ENCODE measurements at places on chromosomes 2 and 18.

DNA sequence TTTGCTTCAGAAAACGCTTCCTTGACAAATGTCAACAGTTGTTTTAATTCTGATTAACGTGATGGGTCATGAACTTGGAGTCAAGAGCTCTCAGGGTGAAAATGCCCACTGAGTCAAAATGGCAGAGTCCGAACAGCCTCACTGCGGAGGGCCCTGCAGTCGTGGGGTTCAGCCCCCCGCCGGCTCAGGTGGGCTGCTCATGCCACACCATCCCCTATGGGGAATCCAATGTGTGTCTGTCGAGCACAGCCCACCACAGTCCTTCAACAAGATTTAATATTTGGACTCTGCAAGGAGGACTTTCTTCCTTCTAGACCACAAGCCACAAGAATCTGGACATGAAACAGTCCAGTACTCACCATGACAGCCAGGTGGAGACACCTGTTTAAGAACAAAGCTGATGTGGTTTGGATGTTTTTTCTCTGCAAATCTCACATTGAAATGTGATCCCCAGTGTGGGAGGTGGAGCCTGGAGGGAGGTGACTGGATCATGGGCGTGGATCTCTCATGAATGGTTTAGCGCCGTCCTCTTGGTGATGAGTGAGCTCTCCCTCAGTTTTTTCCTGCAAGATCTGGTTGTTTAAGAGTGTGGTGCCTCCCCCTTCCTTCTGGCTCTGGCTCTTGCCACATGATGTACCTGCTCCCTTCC lies 201.0 kb downstream of the NDUFA10 start:
- DNase-seq: peak; percentile 18

GRCh38 chr2:109275120-109276012 lies 146.4 kb downstream of the SH3RF3 start:
- DNase-seq: no peak

DNA sequence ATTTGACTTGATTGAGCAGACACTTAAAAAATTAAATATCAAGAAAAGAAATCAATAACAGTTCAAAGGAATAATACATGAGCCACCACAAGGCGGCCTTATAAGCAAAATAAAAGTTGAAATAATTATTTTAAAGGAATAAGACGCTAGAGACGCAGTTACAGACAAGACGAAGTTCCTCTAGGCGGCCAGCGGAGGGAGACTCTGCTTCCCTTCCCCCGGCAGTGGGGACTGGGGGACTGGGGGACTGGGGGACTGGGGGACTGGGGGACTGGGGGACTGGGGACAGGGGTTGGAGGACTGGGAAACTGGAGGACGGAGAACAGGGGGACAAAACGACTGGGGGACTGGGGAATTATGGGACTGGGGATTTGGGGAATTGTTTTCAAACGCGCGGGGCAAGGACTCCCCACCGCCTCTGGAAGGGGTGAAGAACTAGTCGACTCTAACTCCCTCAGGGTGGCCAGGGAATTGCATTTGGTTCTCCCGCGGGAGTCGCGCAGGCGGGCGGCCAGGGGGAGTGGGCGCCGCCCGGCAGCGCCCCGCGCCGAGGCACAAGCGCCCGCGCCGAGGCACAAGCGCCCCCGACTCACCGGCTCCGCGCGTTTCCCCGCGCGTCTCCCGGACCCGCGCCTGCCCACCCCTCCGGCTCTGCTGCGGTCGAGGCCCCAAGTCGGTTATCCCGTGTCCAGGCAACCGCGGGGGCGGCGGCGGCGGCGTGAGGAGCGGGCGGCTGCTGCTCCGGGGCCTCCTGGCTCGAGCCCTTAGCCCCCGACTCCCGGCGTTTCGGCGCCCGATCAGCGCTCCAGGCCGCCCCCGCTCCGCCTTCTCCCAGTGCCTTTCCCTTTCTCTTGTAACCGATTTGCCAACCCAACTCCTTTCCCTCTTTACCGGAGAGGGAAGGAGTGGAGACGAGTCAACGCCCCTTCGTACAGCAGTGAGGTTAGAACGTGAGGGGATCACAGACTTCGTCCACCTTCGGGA lies at the start of gene CCDC178:
Gene CCDC178, minus strand, starts transcription at position 662 of the 984 bp plus-strand sequence. CDS start 28,633 bp downstream, outside the sequence.
- peak; percentile 33 for DNase-seq

GRCh38 chr2:201267278-201268030 lies 7.1 kb downstream of the CASP8 start:
- no peak for DNase-seq

DNA sequence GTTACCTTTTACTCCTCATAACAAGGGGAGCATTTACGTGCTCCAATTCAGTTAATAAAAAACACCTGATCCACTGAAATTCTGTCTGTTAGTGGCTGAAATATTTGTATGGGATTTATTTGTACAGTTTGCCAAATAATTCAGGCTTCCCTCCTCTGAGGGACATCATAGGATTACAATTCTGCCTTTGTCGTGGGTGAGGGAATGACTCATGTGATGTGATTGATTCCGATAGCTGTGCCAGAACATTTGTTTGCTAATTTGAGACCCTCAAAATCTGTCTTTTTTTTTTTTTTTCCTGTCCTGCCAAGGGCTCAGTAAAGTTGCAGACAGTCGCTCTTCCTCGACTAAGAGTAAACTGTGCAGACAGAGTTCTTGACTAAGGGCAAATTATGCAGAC lies 612.6 kb upstream of the CDH2 start:
- DNase-seq: no peak

DNA sequence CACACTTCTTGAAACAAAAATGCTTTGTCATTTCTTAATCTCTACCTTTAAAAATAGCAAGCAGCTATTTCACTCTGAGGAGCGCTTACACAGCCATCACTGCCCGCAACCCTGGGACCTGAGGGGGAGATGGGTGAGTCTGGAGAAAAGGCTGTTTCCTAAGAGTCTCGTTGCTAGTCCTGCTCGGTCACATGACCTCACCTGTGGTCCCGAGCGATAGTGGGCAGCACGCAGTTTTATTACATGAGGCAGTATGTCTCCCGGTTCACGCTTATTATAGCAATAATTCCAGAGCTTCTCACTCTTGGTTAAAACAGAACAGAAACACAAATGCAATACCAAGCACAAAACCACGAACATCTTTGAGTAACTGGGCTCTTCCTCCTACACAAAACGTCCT lies 105.3 kb downstream of the ZNF516 start:
- no peak for DNase-seq

DNA sequence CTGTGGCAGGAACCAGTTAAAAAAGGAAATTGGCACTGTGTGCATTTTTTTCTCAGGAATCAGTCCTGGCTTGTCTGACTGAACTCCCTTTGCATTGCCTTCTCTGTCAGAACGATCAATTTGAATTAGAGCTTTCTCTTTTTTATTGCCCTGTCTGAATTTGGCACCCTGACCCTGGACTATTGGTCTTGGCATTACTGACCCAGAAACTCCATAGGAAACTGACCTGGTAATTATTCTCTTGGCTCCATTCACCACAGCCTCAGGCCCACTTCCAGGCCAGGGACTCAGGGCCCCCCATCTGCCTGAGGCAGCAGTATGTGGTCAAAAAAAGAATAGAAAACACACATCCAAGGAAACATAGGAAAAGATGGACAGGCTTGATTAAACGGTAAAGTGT lies 32.0 kb upstream of the CCDC88A start:
- no peak for DNase-seq

DNA sequence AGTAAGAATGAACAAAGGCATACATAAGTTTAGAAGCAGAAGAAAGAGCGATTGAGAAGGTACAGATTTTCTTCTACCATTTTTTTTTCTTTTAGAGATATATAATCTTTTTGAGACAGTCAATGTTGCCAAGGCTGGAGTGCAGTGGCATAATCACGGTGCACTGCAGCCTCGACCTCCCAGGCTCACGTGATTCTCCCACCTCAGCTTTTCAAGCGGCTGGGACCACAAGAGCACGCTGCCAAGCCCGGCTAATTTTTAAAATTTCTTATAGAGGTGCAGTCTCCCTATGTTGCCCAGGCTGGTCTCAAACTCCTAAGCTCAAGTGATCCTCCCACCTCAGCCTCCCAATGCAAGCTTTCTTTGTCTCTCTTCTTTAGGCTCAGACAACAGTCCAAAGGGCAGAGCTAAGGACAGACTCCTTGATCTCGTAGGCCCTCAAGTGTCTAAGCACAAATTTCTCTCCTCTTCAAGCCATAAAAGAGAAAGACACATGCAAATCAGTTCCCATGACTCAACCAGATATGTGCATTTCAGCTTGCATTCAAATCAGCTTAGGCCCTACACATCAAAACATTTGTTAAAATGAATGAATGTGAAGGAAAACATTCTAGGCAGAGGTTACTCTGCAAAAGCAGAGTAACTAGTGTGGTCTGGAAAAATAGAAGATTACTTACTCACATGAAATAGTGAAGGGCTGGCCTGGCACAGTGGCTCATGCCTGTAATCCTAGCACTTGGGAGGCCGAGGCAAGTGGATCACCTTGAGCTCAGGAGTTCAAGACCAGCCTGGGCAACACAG lies 18.0 kb downstream of the ITSN2 start:
- no peak for DNase-seq

GRCh38 chr2:119826370-119826961 lies 66.7 kb downstream of the PTPN4 start:
- peak; percentile 42 for DNase-seq

- DNase-seq: no peak
Measured at GRCh38 chr2:31107591-31108300, 30.5 kb downstream of the GALNT14 start.

DNA sequence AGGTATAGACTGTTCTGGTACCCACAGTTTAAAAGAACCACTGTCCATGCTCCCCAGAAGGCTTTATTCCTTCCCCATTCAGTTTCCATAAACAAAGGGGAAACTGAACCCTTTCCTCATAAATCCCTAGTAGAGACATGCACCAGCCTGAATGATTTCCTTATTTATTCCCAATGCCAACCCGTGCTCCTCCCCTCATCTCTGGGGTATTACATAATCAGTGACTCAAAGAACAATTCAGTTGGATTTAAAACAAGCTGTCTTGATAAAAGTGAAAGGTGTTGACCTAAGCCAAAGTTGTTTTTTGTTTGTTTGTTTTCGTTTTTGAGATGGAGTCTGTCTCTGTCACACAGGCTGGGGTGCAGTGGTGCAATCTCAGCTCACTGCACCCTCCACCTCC lies 418.5 kb upstream of the CNTNAP5 start:
- DNase-seq: no peak

GRCh38 chr2:173999272-173999671 lies 34.1 kb upstream of the SP3 start:
- DNase-seq: no peak

- no peak for DNase-seq
Measured at GRCh38 chr2:232340171-232340935, 38.2 kb upstream of the ALPP start.

DNA sequence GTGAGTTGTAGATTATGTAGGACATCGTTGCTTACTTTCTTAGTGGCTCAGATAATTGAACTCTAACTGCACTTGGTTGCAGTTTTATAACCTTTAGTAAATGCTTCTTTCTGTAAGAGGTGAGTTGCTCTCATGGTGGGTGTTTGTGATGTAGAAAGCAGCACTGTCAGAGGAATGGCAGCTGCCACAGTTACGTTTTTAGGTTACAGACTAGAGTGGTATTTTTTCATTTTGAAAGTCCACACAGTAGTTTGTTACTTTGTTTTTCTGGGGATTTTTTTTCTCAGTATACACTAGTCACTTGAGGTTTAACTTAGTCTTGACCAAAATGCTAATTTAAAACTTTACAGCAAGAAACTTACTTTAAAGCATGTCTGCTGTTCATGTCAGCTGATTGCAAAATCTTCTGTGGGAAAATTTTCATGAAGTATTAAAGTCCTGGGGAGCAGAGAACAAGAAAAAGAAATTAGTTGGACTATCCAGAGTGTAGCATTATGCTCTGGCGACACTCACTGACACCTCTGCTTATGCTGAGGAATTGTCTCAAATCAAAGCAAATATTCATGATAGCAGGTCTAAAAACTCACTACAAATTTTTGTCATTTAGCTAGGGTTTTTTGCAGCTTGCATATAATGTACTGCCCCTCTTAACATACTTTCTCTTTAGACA lies 14.8 kb downstream of the AFTPH start:
- no peak for DNase-seq

DNA sequence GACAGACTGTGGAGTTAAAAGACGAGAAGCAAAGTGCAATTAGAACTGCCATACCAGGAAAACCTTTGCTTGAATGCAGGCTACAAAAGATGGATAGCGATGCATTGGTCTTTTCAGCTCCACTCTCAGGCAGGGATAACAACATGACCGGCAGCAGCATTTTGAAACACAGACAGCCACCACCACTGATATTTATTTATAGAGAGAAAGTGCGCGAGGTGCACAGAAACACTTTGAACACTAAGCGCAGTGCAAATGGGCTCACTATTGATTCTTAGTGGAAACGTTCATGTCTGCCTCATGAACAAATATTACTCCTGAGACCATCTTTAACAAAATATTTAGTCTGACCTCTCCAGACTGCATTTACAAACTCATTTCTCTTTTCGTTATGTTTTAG lies 32.9 kb downstream of the CAVIN2 start:
- no peak for DNase-seq

All from K562 (cell line).